ENCODE measurements at places on chromosomes 12 and 14.

- no peak for DNase-seq
These were observed 860 bp downstream of the NDRG2 start for GRCh38 chr14:21023817-21024584.

DNA sequence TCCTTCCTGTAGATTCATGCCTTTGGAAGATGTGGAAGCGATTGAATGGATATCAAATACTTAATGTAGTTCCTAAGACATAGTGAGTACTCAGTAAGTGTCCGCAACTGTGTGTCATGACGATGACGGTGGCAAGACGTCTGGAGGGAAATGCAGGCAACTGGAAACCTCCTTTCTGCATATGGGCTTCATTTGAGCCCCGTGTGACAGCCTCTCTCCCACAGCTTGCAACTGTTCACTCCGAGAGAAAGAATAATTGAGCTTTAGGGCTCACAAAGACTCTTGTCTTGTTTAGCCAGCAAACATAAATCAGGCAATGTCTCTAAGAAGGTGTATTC lies 6.9 kb downstream of the CFAP251 start:
- no peak for DNase-seq

DNA sequence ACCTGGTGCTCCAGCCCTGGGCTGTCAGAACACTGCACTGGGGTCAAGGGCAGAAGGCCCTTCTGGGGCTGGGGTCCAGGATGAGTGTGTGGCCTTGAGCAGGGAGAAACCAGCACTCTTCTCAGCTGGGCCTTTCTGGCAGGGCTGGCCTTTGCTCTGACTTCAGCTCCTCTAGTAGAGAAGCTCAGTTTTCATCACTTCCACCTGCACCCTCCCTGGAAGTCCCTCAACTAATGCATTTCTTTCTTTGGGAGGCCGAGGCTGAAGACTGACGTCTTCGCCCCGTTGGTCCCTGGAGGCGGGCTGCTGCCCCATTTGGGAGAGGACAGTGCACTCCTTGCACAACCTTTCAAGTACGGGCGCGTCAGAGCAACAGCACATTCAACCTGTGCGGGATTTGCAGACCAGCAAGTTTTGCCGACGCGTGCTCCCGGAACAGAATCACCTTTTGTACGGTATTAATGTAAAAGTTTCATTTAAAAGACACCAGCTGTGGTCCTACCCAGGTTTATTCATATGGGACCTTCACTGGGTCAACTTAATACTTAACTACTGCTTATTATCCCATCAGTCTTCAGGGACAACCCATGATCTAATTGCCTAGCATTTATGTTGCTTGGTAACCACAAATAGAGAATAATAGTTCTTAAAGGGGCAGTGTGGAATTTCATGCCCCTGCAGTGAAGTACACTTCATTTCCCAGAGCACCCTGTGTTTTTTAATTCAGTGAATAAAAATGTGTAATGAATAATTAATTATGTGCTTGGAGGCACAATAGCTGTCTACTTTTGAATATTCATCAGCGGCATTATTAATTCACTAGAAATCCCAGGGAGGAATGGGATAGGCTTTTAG lies 134.8 kb upstream of the VRK1 start:
- DNase-seq, result no peak

DNA sequence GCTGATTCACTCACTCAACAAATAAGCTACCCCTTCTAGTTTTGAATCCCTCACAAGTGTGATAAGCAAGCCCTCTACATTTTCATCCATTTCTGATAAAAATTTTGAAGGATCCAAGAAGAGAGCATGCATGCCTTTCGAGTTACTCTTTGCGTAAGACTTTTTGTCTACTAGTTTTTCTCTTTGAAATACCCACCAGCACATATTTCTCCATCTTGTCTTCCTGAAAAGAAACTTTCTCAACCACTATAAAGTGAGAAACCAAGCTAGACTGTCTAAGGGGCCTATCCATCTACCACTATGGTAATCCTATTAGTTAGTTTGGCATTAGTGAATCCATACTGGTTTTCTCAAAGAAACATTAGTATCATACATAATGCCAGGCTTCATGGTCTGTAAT lies 56.9 kb downstream of the PARP11 start:
- no peak for DNase-seq

DNA sequence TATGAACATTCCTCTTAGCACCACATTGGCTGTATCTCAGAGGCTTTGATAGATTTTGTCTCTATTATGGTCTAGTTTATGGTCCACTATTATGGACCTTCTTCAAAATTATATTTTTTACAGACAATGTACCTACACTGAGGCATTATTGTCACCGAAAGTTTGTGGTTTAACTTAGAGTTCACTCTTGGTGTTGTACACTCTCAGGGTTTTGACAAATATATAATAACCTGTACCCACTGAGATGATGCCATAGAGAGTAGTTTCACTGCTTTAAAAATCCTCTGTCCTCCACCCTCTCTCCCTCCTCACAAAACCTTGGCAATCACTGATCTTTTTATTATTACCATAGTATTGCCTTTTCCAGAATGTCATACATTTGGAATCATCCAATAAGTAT lies 528.2 kb downstream of the SLC6A15 start:
- no peak for DNase-seq

GRCh38 chr14:24990050-24990449 lies 59.9 kb downstream of the STXBP6 start:
- DNase-seq, result no peak

DNA sequence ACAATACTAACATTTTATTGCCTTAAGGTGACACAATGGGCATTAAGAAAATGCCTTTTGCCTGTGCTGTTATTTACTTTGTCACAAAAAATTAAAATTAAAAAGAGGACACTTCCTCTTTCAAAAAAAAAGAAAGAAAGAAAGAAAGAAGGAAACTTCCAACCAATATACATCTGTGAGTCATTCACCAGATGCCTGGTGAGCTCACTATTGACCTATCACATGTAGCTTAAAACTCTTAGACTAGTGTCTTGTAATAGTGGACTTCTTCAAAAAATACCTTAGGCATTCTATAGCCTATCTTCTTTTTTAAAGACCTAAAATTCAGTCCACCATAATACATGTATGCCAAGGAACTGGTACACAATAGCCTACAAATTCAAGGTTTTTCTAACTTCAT lies 4.9 kb upstream of the SOX5 start:
- DNase-seq, result no peak

DNA sequence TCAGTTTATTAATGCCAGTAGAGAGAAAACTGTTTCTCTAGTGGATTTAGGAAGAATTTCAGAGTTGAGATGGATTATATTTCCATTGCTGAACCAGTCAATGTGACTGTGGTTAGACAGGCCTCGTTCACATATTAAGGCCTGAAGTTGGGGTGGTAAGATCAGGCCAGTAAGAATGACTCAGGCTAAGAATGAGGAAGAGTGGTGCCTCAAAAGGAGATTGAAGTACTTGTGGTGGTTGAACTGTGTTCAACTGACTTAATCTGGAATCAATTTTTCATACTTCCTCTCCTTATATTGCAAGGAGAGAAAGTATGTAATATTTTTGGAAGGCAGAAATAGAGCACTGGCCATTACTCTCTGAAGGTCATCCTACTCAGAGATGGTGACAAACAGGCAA lies 37.8 kb upstream of the ATF7IP start:
- no peak for DNase-seq

- no peak for DNase-seq
These were observed 16.3 kb upstream of the CD9 start for GRCh38 chr12:6183689-6184428.

DNA sequence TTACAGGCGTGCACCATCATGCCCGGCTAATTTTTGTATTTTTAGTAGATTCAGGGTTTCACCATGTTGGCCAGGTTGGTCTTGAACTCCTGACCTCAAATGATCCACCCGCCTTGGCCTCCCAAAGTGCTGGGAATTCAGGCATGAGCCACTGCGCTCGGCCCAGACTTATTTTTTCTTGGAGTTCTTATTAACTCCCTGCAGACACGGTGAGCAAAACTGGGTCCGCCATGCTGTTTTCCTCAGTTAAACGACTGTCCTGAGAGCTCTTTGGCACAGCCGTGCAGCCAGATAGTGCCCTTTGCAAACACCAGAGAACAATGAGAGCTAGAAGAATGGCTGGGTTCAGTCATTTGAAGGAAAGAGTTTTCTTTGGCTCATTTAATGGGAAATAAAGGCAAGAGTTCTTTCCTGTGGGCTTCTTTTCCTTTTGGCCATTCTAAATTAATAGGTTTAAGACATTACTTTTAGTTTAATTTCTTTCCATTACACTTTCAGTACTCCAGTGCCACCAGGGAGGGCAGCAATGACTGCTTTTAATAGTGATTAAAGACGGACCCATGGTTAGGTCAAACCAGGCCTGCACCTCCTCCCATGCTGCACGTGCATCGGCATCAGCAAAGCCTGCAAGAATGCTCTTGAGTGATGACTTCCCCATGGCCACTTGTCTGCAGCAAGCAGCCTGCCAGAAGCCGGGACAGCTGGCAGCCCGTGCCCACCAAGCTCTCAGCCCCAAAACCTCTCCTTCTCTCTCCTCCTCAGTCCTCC lies 60.7 kb downstream of the VCPKMT start:
- no peak for DNase-seq

DNA sequence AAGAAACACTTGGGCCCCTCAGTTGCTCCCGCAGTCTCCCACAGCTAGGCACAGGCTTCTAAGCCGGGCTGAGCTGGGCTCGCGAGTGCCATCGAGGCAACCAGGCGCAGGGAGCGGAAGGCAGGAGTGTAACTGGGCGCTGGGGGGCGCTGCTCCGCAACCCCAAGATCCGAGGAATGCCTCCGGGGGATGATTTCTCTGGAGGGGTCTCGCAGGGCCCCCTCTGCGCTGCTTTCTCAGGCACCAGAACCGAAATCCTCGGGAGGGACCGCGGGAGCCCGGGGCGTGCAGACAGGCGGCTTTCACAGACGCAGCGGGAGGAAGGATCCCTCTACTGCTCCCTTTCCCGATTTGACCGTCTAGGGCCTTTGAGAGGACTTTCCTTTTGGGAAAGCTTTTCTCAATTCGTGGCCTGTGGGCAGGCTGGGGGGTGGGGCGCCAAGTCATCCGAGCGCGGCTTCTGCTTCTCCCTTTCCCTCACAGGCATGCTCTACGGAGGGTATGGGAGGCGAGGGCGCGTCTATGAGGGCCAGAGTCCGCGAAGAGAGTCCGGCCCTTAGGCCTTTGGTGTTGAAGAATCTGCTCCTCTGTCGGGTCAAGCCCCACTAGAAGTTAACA lies 4.3 kb upstream of the NKX2-1 start:
- DNase-seq, result no peak

DNA sequence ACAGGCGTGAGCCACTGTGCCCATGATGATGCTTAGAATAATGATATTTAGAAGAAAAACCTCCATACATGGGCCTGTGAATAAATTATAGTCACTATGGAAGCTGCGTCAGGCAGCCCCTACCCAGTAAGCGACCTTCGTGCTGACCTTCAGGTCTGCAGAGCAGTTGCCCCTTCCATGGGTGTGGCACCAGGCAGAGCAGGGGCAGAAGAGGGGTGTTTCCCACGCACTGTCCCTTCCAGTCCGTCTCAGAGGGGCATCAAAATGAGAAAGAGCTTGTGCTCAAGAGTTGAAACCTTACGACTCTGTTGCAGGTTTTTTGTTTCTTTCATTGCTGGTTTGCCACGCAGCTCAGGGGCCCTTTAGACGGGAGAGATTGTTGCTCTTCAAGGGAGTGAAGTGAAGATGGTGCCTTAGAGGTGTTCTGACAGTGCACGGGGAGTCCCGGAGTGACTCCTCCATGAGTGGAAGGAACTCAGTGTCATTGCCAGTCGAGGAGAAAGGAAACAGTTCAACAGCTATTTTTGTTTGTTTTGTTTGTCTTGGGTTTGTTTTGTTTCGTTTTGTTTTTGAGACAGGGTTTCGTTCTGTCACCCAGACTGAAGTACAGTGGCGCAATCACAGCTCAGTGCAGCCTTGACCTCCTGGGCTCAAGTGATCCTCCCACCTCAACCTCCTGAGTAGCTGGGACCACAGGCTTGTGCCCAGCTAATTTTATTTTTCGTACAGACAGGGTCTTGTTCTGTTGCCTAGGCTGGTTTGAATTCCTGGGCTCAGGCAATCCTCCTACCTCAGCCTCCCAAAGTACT lies 13.9 kb downstream of the CKB start:
- DNase-seq, result no peak

DNA sequence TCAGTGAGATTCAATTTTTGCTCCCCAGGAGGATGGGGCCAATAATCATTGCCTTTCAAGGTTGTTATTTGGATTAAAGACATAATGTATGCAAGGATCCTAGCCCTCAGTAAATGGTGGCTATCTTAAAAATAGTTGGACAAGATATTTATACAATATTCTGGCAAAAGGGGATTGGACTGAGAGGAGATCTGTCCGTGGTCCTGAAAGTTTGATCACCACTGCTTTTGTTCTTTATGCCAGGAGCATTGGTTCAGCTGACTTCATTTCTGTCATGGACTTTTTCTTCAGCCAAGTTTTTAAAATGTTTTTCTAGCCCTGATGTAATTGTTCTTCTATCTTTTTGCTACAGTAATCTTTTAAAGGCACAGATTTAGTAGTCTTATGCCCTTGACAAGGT lies 70.2 kb upstream of the TCL1A start:
- no peak for DNase-seq

GRCh38 chr12:53211476-53212381 lies 4.7 kb upstream of the ITGB7 start:
- DNase-seq, result no peak

DNA sequence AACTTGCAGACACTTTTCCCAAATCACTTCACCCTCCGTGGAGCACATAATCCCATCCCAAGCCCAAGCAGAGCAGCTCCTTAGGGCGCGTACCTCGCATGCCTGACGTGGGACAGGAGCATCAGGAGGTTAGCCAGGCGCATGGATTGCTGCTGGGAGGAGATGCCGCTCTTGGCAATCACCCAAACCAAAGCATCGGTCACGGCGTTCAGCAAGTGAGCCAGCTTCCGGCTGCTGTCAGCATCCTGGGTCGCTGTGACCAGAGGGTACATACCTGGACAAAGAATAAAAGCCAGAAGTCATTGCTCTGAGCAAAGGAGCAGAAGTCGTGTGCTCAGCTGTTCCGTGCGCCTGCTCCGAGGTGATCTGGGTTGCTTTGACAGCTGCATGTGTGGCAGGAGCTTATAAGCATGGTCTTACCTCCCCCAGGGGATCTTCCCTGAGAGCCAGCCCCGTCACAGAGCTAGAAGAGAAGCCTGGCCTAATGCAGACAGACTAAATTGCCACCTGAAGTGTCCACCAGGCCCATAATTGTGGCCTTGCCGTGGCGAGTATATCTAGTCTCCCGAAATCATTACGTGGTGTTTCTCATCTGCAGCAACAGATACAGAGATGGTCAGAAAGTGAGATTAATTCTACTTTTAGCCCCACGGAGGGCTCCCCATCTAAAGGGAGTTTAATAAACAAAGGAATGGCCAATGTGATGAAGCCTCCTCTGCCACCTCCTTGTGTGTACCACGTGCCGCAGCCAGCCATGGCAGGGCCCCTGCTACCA lies 59.1 kb downstream of the ESR2 start:
- DNase-seq, result no peak
